ENCODE measurements at places on chromosomes 6 and 20.

DNA sequence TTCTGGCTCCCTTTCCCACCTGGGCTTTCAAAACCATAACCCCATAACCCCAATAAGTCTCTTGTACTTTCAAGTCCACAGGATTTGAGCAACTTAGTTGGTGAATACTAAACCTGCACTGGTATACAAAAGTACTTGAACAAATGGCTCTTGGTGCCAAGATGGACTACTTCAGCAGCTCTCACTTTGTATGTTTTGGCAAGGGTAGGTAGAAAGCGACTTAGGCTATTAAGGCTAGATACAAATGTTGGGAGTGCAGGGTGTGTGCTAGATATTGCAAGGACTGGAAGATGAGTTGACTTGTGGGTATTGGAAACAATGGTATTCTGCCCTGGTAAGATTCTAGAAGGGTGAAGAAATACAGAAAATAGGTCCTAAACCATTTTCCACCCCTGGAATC lies 182.6 kb upstream of the MOCS1 start:
- no peak for DNase-seq

- no peak for DNase-seq
Measured at GRCh38 chr6:141580988-141581552, 551.7 kb upstream of the GJE1 start.

- no peak for DNase-seq
Measured at GRCh38 chr20:47926731-47927130, 141.4 kb upstream of the SULF2 start.

GRCh38 chr6:53624502-53624901 lies 41.1 kb downstream of the KLHL31 start:
- DNase-seq, result no peak

- no peak for DNase-seq
Measured at GRCh38 chr20:24519476-24519875, 50.0 kb downstream of the SYNDIG1 start.

- DNase-seq, result no peak
Measured at GRCh38 chr20:10332656-10333415, 101.2 kb downstream of the MKKS start.

DNA sequence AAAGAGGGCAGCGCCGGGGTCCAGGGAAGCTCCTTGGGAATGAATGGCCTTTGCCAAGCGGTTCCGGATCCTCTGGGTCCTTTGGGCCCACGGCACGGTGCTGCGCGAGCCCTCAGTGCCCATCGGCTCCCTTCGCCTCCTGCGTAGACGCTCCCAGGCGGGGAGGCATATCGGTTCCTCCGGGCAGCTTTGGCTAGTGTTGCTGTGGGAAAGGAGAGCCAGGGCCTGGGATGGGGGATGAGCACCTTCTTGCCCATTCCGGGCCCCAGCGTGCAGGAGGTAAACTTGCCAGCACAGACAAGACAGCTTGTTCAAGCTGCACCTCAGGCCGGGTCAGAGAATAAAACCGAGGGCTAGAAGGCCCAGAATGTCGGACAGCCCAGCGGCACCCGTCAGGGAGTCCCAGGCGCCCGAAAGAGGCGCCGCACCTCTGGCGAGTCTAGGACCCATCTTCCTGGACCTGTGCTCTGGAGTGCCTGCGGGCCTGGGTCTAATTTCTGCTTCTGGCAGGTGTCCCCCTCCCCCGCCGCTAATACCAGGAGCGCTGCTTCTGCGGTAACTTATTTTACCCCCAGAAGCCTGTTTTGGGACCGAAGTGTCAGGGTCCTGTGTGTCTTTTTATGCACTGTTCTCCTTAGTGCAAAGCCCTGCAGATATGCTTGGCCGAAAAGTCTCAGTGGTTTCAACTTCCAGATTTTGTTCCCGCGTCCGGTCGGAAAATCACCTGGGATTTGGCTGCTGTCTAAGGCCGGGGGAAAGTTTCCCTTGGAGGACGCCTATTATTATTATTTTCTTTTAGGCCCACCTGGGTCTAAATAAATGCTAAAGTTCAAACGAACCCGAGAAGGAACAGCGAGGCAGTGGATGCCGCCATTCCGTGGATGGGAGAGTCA lies 1.7 kb upstream of the TFAP2C start:
- DNase-seq, result no peak

GRCh38 chr20:43244647-43245046 lies 54.9 kb upstream of the PTPRT start:
- no peak for DNase-seq

- DNase-seq, result no peak
Measured at GRCh38 chr20:33277471-33278441, 5.3 kb upstream of the BPIFB1 start.

GRCh38 chr6:98949589-98949988 lies 1.8 kb upstream of the FBXL4 start:
- no peak for DNase-seq

GRCh38 chr6:107603006-107603370 lies 113.1 kb downstream of the SOBP start:
- DNase-seq, result no peak

DNA sequence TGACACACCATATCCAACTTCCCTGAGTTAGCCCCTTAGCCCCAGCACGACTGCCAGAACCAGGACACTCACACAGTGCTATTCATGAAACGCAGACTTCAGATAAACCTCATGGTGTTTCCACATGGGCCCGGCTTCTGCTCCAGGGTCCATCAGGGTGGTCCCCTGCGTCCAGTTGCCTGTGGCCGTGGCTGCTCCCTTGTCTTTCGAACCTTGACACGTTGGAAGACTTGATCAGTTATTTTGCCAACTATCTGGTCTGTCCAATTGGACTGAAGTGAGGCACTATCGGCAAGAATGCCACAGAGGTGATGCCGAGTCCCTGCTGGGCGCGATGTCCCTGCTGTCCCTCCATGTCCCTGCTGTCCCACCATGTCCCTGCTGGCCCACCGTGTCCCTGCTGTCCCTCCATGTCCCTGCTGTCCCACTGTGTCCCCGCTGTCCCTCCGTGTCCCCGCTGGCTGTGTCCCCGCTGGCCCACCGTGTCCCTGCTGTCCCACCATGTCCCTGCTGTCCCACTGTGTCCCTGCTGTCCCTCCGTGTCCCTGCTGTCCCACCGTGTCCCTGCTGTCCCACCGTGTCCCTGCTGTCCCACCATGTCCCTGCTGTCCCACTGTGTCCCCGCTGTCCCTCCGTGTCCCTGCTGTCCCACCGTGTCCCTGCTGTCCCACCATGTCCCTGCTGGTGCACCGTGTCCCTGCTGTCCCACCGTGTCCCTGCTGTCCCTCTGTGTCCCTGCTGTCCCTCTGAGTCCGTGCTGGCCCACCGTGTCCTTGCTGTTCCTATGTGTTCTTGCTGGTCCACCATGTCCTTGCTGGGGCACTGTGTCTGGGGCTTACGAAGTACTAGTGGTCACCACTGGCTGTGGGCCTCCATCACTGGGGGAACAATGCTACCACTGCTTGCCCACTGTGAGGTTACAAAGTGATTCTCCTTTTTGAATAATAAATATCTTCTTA lies 251.4 kb downstream of the DLL1 start:
- no peak for DNase-seq

DNA sequence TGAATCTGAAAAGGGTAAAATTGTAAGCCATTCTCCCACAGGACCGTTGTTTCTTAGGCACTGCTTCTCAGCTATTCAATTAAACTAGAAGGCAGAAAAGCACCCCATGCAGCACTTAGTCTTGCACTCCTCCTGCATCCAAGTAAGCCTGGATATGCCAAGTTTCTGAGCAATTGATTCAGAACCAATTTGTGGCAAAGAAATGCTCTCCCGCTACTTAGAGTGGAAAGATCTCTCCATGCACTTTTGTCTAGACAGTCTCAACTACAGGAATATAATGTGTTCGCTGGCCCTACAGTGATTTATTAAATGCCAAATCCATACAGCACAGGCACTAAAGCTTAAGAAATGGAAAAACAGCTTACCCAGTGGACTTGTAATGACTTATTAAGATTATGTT lies 338.5 kb downstream of the HACE1 start:
- DNase-seq, result no peak

- DNase-seq, result no peak
Measured at GRCh38 chr20:50368813-50369224, 141.4 kb upstream of the PTPN1 start.

DNA sequence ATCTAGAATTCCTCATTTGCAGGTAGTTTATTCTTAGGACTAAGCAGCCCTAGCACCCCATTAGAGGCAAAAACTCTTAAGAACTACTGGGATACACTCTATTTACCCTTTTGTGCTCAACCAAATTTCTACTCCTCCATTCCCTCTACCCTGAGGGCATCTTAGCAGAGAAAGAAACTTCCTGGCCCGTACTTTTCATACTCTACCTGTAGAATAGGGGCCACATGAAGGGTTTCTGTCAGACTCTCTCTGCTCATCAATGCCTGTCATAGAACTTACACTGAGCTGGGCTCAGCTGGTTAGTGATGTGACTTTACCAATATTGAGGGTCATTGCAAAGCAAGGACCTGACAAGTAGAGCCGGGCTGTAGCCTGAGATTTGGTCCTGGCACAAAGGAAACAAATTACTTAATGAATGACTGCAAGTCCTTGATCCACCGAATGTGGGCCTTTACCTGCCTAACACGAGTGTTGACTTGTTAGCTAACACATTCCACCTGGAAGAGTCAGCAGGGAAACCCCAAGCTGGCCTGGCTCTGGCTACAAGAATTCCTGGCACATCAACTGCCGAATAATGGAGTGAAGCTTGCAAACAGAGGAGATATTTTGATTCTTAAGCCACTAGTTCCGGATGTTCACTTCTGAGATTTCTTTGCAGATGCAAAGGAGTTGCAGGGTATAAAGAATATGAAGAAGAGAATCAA lies 280.5 kb upstream of the JAG1 start:
- no peak for DNase-seq

- DNase-seq, result no peak
Measured at GRCh38 chr6:78525976-78526375, 341.4 kb upstream of the IRAK1BP1 start.

- no peak for DNase-seq
Measured at GRCh38 chr6:125377621-125378020, 75.9 kb upstream of the HDDC2 start.

DNA sequence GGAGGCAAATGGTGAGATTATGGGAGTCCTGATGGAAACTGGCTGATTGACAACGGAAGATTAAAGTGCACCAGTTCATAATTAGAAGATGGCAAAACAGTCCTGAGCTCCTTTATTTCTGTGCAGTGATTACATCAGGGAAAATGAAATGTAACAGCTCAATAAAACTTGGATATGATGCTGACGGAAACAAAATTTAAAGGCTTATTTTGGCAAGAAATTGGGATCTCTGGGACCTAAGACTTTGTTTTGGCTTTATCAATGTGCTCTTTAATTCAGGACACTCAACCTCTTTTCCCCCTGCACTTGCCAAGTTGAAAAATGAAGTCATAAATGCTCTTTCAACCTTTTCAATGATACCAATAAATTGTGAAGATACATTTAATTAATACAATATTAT lies 226.8 kb downstream of the C6orf118 start:
- no peak for DNase-seq

Measured in stimulated activated naive CD8-positive, alpha-beta T cell treated with anti-CD3 and anti-CD28 coated beads, Interleukin-15, Interleukin-2, amounts not matched to agents 100 U/mL and 50 U/mL, for 24 hours (primary cell).